ENCODE measurements at places on chromosomes 4 and X.
A peak's percentile ranks its signal among the peaks of the same experiment; 100 is the strongest.

GRCh38 chr4:109702950-109703663 lies at the start of gene CASP6:
Gene CASP6, minus strand, starts transcription at chr4:109703445. Its CDS starts 50 bp downstream, at chr4:109703395.
- DNase-seq: no peak

GRCh38 chrX:2589186-2590020 lies 88.6 kb upstream of the DHRSX start:
- no peak for DNase-seq

GRCh38 chr4:41028392-41029076 lies 185.8 kb downstream of the APBB2 start:
- no peak for DNase-seq

DNA sequence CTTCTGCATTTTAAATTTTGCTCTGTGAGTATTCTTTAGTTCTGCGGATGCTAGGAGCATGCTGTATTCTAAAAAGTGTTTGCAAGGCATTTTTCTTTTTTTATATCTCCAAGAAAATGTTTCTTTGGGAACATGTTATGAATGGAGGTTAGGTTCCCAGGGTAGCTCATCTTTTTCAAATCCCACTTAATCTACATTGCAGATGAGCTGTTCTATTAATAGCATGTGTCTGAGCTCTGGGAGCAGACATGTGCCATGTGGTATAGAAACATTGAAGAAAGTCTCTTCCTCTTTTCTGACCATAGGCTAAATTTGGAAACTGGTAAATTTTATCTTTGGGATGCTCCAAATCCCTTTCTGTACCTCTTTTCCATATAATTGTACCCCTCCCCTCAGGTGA lies 23.2 kb downstream of the DIAPH2 start:
- DNase-seq: no peak

DNA sequence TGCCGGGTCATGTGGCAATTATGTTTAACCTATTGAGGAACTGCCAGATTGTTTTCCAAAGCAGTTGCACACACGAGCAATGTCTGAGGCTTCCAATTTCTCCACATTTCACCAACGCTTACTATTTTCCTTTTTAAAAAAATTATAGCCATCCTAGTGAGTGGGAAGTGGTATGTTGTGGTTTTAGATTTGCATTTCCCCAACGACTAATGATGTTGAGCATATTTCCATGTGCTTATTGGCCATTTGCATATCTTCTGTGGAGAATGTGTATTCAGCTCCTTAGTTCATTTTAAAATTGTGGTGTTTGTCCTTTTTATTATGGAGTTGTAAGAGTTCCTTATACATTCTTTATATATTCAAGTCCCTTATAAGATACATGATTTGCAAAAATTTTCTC lies 60.2 kb downstream of the MTMR1 start:
- no peak for DNase-seq

DNA sequence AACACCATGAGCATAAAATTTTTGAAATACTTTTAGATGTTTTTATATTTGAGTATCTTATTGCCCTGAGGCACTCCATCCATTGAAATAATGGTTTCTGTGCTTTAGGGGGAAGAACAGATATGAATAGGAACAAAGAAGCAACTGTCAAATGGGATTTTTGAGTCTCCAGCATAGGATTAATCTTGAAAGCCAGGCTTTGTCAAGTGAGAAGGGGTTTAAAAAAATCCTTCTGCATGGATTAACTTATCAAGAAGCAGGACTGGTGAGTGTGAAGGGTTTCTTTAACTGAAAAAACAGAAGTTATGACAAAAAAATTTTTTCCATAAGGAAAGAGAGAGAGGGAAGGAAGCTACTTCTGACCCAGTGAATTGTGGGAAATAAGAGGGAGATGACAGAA lies 7.6 kb upstream of the NUDT9 start:
- no peak for DNase-seq

- DNase-seq: no peak
Measured at GRCh38 chr4:8915201-8916200, 43.9 kb upstream of the HMX1 start.

GRCh38 chrX:24464498-24464835 lies 619 bp upstream of the PDK3 start:
- no peak for DNase-seq

DNA sequence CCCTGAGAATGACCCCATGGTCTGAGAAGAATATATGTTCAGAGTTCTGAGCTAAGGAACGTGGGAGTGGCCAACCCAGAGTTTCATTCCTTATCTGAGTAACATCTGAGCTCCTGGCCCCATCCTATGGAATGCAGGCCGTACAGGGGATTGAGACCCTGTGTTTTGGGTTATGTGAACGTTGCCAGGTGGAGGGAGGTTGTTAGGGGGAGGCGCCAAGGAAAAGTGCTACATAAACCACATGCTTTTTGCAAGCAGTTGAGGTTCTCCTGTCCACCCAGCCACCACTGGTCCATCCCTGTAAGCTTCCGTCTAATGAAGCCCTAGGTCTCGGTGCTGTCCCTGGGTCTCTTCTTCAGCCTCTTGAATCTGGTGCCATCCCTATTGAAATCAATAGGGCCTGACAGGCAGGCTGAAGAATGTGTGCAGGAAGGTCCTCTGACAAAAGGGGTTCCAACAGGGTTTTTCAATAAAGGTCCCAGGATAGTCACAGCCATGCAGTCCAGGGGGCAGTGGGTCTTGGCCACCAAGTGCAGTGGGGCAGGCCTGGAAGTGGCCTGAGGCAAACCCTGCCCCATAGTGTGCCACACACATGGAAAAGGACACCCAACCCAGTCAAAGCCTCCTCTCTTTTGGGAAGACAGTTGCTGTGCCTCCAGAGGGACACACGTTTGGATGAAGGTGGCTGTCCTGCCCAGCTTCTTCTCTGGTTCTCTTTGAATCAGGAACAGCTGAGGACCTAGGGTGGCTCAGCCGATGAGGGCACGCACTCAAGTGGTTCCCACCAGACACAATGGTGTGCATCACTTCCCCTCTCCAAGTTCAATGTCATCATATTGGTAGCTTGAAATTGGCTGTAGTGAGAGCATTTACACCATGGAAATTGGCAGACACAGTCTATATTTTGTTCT lies 53.5 kb downstream of the HTRA3 start:
- DNase-seq: no peak

DNA sequence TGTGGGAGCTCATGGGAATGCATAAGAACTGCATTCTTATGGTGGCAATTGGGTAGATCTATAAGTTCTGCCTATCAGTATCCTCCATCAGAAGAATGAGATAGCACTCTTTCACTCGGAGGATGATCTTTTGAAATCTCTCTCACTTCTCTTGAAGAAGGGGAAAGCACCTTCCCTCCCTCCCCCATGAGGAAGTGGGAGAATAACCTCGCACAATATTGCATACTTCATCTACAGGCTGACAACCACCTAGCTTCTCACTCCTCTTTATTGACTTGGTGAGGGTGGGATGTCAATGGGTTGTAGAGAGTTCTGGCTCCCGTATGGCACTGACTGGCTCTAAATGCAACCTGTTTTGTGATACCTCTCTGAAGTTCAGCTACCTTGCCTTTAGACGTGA lies 146.7 kb upstream of the SPOCK3 start:
- DNase-seq: no peak

DNA sequence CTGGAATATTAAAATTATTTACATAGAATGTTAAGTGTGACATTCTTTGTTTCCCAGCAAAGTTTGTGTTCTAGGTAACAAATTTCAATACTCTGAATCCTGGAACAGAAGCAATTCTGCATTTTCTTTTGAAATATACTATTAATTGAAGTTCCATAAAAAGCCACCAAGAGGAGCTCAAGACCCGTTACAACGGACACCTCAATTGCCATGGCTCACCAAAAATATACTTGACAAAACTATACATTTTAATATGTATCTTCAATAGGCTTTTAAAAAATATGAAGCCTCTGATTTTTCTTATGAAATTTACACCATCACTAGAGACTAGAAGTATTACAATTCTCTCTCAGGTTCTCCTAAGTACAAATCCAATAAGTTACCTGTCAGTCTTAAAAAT lies 111.4 kb downstream of the NYX start:
- no peak for DNase-seq

- DNase-seq: peak; percentile 11
Measured at GRCh38 chrX:135295238-135295943, 13.9 kb upstream of the ETDC start.

DNA sequence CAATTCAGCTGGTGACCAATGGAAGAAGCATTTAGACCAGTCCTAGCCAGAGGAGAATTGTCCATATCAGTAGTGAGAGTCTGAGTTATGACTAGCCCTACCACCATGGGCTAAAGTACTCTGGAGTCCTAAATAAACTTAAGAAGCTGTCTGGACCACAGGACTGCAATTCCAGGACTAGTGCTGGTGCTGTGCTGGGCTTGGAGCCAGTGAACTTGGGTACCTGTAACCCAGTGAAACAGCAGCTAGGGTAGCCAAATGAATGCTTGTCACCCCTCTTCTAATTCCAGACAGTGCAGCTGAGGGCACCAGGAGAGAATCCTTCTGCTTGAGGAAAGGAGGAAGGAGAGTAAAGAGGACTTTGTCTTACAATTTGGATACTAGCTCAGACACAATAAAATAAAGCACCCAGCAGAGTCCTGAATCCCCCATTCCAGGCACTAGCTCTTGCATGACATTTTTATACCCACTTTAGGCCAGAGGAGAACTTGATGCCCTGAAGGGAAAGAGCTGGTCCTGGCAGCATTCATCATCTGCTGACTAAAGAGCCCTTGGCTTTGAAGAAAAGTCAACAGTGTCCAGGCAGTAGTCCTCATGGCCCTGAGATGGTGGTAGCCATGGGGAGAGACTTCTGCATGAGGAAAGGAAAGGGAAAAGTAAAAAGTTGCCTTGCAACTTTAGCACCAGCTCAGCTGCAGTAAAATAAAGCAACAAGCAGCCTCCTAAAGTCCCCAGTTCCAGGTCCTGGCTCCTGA lies 2675.7 kb downstream of the PCDH7 start:
- DNase-seq: no peak

DNA sequence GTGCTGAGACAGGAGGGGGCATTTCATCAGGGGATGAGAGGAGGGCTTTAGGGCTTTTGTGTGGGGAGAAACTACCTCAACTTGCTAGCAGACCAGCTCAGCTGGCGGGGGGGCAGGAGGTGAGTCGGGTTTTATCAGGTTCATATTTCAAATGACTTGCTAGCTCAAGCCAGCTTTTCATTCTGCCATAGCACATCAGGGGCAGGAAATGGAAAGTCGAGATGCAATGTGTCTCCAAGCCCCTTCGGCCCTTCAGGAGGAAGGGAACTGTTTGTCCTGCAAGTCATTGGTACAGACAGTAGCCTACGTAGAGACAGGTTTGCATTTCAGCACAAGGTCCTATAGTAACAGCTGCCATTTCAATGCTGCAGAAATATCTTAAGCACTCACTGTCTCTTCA lies 194.1 kb downstream of the PTTG2 start:
- no peak for DNase-seq

DNA sequence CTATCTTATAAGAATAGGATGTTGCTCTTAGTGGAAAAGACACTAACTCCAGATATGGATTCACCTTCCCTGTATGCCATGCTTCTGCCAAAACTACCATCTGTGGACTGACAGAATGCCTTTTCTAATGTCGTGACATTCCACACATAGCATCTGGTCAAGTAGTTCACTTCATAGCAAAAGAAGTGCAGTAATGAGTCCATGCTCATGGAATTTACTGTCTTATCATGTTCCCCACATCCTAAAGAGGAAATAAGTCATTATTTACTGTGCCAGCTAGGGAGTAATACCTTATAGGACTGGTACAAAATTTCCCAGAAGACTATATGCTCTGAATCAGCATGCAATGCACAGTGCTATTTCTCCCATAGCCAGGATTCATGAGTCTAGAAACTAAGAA lies 562.4 kb downstream of the TLL1 start:
- DNase-seq: peak; percentile 62

GRCh38 chrX:7055386-7056137 lies 92.0 kb upstream of the STS start:
- DNase-seq: no peak

- DNase-seq: no peak
Measured at GRCh38 chrX:54633641-54634040, 103.6 kb downstream of the GNL3L start.

DNA sequence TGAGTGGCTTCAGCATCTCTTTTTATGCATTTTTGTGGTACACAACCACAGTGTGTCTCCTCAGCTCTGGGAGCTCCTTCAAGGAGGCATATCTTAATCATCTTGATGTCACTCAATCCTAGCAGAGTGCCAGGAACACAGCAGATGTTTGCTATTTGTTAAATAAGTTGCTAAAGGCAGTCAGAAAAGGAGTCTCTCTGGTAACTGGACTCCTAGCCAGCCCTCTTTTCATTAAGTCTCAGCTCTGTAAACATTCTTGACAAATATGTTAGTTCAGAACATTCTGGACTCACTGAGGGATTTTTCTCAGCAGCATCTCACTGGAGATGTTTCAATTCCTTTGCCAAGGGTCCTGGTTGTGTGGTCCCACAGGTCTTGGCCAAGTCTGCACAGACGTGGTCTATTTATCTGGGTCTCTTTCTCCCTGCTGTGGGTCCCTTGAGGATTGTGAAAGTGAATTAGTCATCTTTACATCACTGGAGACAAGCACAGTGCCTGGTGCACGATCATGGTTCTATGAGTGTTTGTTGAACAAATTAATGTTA lies 20.3 kb upstream of the FAM9C start:
- peak; percentile 87 for DNase-seq

DNA sequence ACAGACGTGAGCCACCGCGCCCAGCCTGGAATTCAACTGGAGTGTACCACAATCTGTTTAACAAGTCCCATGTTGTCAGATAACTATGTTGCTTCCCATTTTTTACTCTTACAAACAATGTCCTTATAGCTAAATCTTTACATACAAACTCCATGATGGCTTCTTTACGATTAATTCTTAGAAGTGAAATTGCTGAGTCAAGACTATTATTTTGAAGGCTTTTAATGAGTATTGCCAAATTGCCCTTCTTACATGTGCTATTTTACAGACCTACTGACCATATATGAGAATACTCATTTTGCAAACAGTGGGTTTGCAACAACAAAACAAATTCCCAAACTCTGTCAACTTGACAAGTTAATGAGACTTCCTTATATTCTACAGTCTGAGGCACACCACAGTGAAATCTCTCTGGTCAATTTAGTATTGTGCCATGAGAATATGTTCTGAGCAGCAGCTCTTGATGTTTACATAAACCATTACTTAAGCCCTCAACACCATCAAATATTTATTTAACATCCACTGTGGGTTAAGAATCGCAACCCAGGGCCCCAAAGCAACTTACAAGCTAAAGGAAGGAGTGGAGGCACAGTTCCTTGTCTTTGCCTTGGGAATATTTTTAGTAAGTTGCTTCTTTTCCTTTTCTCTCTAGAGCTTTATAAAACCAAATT lies 128.5 kb downstream of the SPRY1 start:
- DNase-seq: no peak

Measured in skeletal muscle cell (primary cell).